Fibroblast of the aortic adventitia (primary cell): ENCODE measurements at places on chromosomes 1 and 21. TPM values are rescaled to one million over a fixed set of nuclear protein-coding genes. Genes with fewer than 3 reads are reported as not detected.

GJC2 gene
- total RNA-seq, result 2.0 and 2.6 TPM in 2 replicates

KRTAP19-1 gene
- not detected in 2 replicates for total RNA-seq

HUNK gene
- total RNA-seq, result 0.45 and 4.3 TPM in 2 replicates

DPT gene
- 2.4 and 8.8 TPM in 2 replicates for total RNA-seq

OLFML2B gene
- 12.0 and 14.5 TPM in 2 replicates for total RNA-seq

PRAMEF18 gene
- not detected in 2 replicates for total RNA-seq

CA6 gene
- total RNA-seq, result not detected in 2 replicates

ANKRD45 gene
- total RNA-seq, result 0.09 and 0.82 TPM in 2 replicates

FCRL5 gene
- total RNA-seq, result not detected in 2 replicates

CFAP126 gene
- not detected in 2 replicates for total RNA-seq

RGS8 gene
- 0.16 TPM in 1 of 2 replicates, not detected in the other for total RNA-seq

CELA2A gene
- total RNA-seq, result not detected in 2 replicates

LRRC71 gene
- 0.09 TPM in 1 of 2 replicates, not detected in the other for total RNA-seq

PRUNE1 gene
- total RNA-seq, result 3.4 and 10.8 TPM in 2 replicates

ANGPTL3 gene
- total RNA-seq, result under 0.01 TPM in 1 of 2 replicates, not detected in the other

CNN3 gene
- total RNA-seq, result 211 and 318 TPM in 2 replicates

IPP gene
- total RNA-seq, result 11.7 and 14.1 TPM in 2 replicates

ROR1 gene
- 18.8 and 31.7 TPM in 2 replicates for total RNA-seq

LYST gene
- 28.1 and 30.4 TPM in 2 replicates for total RNA-seq

SLAMF7 gene
- total RNA-seq, result not detected in 2 replicates

ADORA1 gene
- total RNA-seq, result 0.72 and 6.5 TPM in 2 replicates

CRYZ gene
- 31.4 and 51.3 TPM in 2 replicates for total RNA-seq

HAPLN2 gene
- total RNA-seq, result not detected in 2 replicates

CYP4B1 gene
- total RNA-seq, result not detected in 2 replicates

OR2T35 gene
- total RNA-seq, result not detected in 2 replicates

PGLYRP3 gene
- total RNA-seq, result not detected in 2 replicates

FCRLA gene
- total RNA-seq, result 0.90 TPM in 1 of 2 replicates, not detected in the other

TCP10L gene
- total RNA-seq, result 0.45 TPM in 1 of 2 replicates, not detected in the other

MRAP gene
- total RNA-seq, result not detected in 2 replicates

OR2T2 gene
- total RNA-seq, result not detected in 2 replicates

SPRR1B gene
- total RNA-seq, result not detected in 2 replicates

COL11A1 gene
- 0.45 and 49.6 TPM in 2 replicates for total RNA-seq

CHI3L1 gene
- 3.0 and 5.5 TPM in 2 replicates for total RNA-seq

PRDM2 gene
- 16.0 and 25.3 TPM in 2 replicates for total RNA-seq

PACC1 gene
- total RNA-seq, result 2.7 and 5.1 TPM in 2 replicates

ARHGAP30 gene
- total RNA-seq, result not detected in 2 replicates

AK4 gene
- total RNA-seq, result 10.6 and 20.0 TPM in 2 replicates

CCDC181 gene
- 1.4 and 3.1 TPM in 2 replicates for total RNA-seq

PTPN22 gene
- 0.99 and 1.6 TPM in 2 replicates for total RNA-seq

MYOG gene
- not detected in 2 replicates for total RNA-seq

LCE2C gene
- total RNA-seq, result not detected in 2 replicates

KCNH1 gene
- total RNA-seq, result not detected in 2 replicates
